Midbrain (tissue), 1 donor: ENCODE measurements at places on chromosomes 3 and 15.
A peak's percentile ranks its signal among the peaks of the same experiment; 100 is the strongest.

- DNase-seq = no peak
Observed at GRCh38 chr3:117433427-117433826, 723.8 kb downstream of the TUSC7 start.

DNA sequence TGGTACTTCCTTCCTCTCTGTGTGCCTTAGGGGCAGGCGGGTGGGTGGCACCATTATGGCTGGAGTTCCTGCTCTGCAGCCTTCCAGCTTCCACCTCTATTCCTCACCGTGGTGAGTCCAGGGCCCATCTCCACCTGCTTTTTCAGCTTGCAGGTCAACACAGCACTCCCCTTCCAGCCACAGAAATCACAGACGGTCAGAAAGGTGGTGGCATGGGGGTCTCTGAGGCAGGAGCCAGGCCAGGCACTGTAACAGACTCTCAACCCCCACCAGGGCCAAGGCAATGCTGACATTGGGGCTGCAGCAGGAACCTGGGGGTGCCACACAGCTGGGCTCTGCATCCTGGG, 16.6 kb downstream of the KLF15 start:
- DNase-seq = no peak

DNA sequence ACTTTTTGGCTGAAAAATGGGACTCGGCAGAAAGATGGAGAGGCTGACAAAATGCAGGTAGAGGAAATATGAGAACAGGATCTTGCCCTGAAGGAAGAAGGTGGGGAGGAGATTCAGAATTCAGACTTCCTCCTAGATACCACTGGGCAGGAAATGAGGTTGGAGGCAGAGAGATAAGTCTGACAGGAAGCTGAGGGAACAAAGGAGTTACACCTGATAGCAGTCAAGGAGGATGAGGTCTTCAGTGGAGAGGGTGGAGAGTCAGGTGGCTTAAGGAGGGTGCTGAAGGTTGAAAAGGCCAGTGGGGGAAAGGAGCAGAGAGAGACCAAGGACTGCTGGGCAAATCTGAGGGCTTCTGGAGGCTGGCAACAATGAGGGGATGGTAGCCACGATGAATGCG, 56.8 kb downstream of the CCR4 start:
- no peak for DNase-seq

- DNase-seq = no peak
Observed at GRCh38 chr3:152842413-152842812, 7.5 kb downstream of the P2RY1 start.

GRCh38 chr3:60086811-60087210, 1037.0 kb upstream of the CFAP20DC start:
- DNase-seq = no peak

DNA sequence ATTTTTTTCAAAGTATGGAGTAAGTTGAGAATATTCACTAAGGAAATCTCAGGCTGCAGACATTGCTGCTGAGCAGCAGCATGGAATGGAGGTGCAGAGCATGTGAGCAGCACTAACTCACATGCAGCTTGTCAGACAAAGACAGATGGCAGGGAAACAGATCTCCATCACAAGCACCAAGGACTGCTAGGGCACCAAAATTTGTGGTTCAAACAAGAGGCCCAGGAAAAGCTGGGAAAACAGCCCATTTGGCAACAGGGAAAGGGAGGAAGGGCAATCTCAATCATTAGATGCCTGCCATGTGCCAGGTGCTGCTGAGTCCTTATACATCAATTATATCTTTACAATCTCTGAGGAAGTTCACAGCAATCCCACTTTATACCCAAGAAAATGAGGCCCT, 47.2 kb upstream of the EIF1B start:
- no peak for DNase-seq

DNA sequence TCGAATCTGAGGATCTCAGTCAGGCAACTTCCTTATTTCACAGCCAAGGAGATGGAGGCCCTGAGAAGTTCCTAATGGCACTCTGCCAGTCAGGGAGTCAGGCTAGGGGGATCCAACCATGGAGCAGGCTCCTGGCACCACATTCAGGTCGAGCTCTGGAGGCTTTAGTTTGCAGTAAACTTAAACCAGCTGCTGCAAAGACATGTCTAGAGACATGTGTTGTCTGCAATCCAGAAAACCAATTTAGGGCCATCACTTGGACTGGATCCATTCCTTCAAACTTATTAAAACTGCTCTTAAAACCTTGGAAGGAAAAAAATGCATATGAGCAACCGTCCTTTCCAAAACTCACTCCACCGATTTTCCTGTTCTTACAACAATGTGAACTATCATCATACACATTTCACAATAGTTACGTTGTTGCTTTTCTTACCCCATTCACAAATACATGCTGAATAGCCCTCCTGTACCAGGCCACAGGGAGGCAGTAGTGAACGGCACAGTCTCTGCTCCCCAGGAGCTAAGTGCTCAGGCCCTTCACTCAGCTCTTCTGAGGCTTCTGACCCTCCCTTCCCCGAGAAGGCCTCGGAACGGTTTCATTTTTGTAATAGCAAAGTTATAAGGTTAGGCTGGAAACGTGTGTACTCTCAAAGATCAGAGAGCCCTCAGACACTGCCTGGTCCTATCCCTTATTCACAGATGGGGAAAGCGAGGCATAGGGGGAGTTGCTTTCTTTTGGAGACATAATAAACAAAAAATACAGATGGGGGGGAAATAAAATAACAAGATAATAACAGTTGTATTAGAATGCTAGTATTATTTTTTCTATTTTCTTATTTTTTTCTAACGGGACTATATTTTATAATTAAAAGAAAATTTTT, 20.1 kb downstream of the RFT1 start:
- DNase-seq = peak; percentile 8

DNA sequence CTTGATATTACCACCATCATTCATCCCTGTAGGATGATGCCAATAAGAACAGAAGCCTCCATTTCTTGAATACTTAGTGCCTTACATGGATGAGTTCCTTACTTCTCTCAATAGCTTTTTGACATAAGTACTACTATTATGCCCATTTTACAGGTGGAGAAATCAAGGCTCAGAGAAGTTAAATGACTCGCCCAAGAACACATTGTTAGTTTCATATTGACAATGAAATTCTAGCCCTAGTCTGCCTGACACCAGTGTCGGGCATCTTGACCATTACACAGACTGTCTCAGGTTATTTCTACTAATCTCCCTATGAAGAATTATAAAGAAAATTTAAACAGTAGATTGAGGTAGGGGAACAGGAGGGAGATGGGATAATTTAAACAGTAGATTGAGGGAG, 52.5 kb upstream of the ARL8B start:
- no peak for DNase-seq

- DNase-seq = peak; percentile 41
Observed at GRCh38 chr15:25682340-25682739, 180.8 kb downstream of the ATP10A start.

DNA sequence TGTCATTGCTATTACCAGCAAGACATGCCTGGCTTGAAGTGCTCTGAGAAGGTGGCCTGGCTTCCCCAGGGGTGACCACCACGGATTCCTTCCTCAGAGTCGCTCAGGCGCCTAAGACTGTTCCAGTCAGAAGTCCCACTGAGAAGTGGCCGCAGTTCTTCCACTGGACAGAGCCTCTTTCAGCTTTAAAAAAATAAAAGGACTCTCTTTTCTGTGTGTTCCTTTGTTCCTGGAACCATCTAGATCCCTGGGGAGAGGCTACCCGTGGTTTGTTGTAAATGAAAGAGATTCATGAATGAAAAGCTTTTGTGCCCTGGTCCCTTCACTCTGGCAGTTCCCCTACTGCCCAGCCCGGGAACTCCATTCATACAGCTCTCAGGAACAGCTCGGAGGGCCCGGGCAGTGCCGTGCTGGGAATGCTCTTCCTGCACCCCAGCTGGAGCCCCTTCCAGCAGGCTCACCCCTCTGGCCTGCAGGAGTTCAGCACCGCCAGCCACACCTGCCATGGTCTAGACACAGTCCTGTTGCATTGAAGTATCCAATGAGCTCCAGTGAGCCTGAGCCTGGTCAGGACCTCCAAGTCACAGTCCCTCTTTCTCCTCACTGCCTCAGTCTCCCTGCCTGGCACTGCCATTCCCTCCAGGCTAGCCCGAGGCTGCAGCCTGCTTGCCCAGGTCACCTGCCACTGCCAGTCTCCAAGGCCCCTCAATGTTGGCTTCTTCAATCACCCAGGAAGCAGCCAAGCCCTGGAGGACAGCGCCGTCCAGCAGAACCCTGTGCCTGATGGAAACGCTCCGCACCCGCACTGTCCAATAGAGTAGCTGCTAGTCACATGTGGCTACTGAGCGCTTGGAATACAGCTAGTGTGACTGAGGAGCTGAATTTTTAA, 75.4 kb downstream of the XXYLT1 start:
- DNase-seq = peak; percentile 87

DNA sequence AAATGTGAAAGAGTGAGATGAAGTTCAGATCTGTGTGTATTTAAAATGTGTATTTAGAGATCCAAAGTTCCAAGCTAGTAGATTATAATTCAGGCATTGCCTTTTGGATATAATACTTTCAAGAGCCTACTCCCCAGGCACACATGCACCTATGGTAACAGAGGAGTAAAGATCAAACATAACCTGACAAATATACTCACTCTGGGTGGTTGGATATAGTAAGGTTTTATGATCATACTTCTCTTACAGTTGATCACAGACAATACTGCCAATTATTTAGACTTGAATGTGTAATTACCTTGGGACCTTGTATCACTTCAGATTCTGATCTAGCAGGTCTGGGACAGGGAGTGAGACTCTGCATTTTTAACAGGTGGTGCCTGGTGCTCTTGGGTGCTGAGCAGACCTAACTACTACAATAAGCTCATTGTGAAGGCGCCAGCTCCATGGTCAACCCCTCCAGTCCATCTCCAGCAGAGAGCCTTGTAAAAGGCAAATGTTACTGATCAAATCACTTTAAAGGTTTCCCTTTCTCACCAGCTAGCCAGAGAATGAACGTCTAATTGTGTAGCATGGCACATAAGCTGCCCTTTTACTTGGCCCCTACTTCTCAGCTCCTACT, 55.5 kb downstream of the NBEAL2 start:
- peak; percentile 22 for DNase-seq

GRCh38 chr3:69092030-69092516, 7.3 kb downstream of the ARL6IP5 start:
- peak; percentile 58 for DNase-seq

DNA sequence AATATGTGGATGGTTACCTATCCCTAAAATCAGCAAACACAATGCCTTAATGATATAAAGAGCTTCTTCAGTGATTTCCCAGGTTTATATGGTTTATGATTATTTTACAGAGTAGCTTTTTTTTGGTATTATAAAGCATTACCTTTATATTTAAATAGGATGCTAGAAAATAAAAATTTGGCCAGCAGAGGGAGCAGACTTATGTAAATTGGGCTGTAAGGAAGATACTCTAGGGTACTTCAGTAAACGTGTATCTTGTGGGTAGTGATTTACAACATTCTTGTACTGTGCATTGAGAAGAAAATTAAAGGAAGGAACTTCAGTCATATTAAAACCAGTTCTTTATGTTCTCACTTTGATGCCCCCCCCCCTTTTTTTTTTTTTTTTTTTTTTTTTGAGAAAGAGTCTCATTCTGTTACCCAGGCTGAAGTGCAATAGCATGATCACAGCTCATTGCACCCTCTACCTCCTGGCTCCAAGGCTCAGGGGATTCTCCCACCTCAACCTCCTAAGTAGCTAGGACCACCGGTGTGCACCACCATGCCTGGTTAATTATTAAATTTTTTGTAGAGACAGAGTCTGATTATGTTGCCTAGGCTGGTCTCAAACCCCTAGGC, 167.9 kb downstream of the BBX start:
- DNase-seq = peak; percentile 72

- no peak for DNase-seq
Observed at GRCh38 chr3:100386437-100387074, 14.3 kb downstream of the TOMM70 start.

GRCh38 chr3:69724722-69725435, 14.4 kb upstream of the MITF start:
- DNase-seq = no peak

DNA sequence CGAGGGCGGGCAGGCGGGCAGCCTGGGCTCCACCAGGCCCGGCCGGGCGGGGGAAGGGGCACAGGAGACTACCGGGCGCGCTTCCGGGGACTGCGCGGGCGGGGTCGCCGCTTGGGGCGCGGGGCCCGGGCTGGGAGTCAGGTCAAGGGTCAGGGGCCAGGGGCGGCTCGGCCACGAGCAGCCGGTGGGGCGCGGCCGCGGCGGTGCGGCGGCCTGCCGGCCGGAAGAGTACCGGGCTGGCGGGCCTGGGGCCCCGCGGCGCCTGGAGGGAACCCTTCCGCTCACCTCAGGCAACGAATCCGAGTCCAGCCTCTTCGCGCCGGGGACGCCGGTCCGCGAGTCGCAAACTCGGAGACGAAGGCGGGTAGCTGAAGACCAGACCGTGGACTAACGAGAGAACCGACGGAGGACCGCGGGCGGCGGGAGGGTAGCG, 225 bp downstream of the RHOA start:
- DNase-seq = peak; percentile 28

- no peak for DNase-seq
Observed at GRCh38 chr3:125191730-125192129, 20.8 kb downstream of the SLC12A8 start.

DNA sequence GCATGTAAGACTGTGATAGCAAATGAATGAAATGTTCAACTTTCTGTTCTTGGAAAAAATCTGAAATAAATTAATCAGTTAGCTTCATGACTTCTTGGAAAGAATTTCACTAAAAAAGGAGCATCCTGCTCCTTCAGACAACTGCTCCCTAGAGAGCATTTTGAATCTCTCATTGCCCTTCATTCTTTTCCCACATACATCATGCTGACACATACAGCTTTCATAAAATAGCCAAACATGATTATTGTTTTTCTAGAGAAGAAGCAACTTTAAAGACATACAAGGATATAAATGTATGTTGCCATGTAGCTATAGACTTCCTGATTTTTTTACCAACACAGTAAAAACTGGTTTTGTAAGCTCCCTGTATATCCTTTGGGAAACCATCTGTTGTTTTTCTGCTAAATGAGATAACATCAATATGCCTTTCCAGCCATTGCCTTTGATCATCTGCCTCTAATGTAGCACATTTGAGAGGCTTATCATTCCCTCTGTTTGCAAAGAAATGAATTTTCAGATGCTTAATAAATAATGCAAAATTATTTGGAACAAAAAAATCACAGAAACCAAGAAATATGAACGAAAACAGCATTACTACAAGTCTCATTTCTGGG, 248.2 kb upstream of the GPR149 start:
- DNase-seq = no peak

- DNase-seq = no peak
Observed at GRCh38 chr3:181629711-181630110, 82.0 kb upstream of the SOX2 start.

DNA sequence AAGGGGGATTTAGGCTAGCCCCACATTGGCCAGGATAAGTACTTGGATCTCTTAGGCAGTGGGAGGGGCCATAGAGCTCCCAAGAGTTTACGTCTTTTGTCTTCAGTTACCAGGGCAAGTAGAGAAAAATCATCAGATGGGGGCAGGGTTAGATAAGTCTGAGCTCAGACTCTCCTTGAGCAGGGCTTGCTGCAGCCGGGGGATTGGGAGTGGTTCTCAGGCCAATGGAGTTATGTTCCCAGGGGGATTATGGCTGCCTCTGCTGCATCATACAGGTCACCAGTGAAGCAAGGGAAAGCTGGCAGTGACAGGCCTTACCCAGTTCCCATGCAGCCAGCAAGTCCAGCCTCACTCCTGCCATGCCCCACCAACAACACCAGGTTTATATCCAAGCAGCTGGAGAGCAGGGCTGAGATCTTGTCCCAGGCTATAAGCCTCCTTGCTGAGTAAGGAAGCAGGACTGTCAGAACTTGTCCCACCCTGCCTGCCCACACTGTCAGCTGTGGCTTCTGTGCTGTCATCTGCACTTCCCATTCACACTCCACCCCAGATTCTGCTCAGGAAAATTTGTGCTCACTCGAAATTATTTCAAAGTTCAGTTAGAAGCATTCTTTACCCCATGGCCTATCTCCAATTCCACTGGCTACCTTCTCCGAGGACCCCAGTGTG, 215.3 kb downstream of the FAM43A start:
- DNase-seq = no peak

- DNase-seq = no peak
Observed at GRCh38 chr3:18740631-18741583, 315.8 kb upstream of the SATB1 start.
